ENCODE measurements at places on chromosomes 6 and 20.

GRCh38 chr6:365835-366234 is 25.7 kb upstream of the IRF4 start:
- DNase-seq = no peak

GRCh38 chr6:16209539-16209938 is 28.8 kb upstream of the GMPR start:
- DNase-seq = no peak

GRCh38 chr6:70379473-70380013 is 33.8 kb upstream of the FAM135A start:
- DNase-seq = no peak

DNA sequence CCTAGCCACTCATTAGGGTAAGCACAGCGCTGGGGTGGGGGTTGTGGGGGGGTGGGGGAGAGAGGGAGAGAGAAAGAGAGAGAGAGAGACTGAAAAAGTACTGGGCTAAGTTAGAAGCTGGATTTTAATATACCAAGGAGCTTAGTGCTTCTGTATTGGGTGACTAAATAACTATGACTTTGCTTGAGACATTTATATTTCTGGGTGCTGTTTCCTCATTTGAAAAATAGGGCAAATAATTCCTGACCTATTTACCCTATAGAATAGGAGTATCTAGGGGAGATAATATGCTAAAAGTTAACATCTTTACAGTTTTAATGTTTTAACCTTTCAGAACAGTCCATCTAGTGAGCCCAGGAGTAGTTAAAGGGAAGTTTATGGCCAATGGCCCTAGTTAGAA is 7.7 kb downstream of the NKAIN2 start:
- no peak for DNase-seq

GRCh38 chr20:4717816-4718570 is 3.7 kb upstream of the PRND start:
- DNase-seq = no peak

GRCh38 chr20:42779216-42779615 is 410.5 kb downstream of the PTPRT start:
- no peak for DNase-seq

DNA sequence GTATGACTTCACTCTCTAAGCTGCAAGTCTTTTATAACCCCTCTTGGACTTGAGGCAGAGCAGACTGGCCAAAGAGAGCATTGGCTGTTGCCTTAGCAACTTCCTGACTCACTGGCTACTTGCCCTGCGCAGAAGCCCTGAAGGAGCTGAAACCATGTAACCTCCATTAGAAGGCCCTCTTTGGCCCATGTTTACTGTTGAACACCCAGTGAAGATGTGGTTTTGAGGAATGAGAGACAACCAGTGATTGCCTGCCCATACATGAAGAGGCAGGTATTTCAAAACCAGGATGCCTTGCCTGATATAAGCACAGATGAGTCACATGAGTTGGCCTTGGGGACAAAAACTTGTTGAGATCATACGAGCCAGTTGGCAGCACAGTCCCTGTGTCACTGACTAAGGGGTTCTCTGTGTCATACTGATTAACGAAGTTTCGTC is 182.5 kb downstream of the EDN1 start:
- DNase-seq = no peak
